ENCODE measurements at places on chromosomes 7 and 10. TPM values are rescaled to one million over a fixed set of nuclear protein-coding genes. Genes with fewer than 3 reads are reported as not detected.

DNA sequence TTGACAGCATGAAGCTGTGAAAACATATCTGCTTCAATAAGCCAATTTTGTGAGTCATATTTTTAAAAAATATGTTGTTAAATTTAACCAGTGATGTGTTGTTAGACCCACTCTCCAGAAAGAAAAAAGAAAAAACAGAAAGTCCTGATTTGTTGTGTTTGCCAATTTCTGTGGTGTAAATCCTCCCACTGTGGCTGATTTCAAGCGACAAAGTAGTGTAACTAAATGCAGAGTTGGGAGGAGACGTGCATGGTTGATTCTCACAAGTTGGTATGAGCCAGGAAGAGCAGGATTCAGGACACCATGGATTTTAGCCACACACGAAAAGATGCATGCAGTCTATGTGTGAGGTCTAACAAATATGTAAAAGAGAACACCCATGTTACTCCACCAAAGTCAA lies 139.1 kb downstream of the CCDC3 start:
- no peak for DNase-seq

DNA sequence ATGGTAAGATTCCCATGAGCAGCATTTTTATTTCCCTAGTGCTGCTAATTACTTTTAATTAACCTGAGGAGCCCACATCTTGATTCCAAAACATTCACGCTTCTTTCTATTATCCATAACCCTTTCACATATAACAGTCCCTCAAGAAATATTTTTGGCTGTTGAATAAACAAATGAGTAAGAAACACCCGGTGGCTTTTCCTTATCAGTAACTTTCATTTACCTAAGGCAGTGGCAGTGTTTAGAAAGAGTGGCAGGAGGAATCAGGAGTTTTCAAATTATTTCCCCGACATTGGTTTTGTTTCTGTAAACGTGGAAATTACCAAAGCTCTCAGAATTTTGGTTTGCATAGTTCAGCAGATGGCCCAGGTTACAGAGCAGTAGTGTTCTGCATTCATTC lies 1015.6 kb upstream of the LRRTM3 start:
- no peak for DNase-seq

DNA sequence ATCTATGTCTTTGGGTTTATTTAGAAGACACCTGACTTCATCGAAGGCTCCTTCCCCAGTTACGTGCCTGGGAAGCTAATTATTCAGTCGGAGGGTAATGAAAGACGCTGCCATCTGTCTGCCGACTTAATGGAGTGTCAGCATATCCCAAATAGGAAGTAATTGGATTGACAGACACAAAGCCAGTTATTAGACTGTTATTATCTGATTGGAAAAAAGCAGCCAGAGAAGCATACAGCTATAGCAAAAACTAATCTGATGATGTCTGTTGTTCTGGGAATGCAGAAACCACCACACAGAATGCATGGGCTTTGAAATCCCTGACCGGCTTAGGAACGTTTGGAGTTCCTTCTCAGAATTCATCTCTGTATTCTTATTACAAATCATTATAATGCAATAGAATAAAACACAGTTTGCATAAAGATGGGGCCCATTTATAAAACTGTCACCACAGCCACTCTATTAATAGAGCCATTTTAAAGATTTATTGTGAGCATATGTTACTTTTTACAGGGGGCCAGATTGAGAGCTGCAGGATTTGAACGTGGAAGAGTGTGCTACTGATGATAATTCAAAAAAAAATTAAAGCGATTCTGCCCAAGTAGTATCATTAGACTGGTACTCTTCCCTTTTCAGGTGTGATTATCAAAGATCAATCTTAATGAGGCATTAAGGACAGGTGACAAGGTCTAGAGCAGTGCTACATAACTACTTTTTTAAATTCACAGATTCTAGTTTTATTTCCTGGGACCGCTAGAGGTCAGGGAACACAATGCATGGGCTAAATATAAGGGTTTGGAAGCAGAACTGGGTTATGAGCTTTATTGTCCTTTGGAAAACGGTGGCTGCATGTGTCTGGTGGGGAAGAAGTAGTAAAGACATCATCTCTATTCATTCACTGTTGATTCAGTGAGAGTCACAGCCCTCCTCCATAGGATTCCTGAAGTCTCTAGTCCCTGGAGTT lies 330.1 kb upstream of the LRGUK start:
- DNase-seq = no peak

DNA sequence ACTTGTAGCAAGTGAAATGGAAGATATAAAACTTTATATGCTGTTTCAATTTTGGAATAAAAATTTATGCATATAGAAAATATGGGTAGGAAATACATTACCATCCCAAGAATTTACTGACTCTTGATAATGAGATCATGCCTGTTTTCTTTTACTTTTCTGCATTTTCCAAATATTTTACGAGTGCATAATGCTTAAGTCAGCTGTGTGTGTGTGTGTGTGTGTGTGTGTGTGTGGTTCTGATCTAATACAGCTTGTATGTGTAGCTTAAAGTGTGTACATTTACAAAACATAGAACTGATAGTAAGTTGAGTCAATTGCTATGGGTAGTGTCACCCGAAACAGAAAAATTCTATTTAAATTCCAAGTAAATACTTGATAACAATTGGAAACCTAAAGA lies 315.9 kb upstream of the LRRN3 start:
- DNase-seq = no peak

GRCh38 chr7:1855725-1856160 lies 185.7 kb downstream of the ELFN1 start:
- no peak for DNase-seq

DNA sequence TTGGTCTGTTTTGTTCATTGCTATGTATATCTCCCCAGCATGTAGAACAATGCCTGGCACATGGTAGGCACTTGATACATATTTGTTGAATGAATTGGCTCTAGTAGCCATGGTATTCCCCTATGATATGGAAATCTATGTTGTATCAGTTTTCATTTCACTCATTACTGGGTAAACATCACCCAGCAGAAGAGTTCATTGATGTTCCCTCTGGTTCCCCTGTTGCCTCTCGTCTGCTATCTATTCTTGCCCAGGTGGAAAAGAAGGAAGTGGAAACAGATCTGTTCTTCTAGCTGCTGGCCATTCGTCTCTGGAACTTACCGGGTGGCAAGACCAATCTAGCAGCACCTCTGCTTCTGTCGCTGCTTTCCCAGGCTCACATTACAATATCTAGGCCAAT lies 71.5 kb downstream of the LRRC4 start:
- no peak for DNase-seq

DNA sequence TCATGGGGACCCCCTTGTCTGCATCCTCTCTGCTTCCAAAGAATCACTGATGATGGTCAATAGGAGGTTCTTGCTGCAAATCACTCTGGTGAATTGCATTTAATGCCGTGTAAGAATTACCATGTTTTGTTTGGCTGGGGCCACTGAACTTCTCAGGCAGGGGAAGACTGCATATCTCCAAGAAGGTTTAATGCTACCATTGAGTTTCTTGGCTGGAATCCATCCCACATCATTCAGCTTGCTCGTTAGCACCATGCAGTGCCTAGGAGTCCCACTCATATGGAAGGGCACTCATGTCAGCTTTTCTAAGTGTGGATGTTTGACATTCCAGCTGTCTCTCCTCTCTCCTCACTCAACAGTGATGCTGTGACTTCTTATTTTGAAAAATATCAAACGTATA lies 50.2 kb upstream of the BAMBI start:
- no peak for DNase-seq

DNA sequence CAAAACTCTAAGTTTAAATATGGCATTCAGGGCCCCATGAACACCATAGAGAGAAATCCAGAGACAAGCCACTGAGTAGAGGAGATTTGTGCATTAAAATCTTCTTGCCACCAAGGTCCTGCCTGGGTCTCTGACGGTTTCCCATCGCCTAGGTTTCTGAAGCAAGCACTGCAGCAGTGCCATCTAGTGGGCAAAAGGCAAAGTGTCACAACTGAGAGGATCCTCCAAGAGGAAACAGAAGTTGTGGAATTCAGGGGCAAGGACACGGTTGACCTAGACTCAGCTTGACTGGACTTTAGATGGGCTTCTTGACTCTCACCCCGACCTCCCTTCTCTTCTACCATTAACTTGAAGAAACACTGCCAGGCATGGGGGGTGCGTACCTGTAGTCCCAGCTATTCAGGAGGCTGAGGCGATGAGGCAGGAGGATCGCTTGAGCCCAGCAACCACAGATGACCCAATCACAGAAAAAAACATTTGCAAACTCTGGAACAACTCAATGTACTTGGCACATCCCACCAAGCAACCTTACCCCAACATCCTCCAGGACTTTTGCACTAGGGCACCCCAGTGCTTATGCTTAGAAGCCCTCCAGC lies 604.1 kb downstream of the GALNT17 start:
- peak; percentile 83 for DNase-seq

DNA sequence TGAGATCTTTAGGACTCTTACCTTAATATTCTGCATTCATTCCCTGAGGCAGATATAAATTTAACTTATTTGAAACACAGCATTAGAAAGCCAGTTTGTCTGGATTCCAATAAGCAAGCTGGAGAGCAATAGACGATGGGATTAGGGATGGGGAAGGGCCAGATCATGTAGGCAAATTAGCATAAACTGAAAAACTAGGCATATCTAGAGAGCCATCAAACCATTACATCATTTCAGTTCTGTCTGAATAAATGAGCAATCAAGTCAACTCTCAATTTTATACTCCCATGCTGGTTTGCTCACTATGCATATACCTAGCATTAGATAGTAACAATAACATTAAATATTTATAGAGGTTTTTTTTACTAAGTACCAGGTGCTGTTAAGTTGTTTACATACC lies 583.6 kb upstream of the LRRN3 start:
- DNase-seq = no peak

DNA sequence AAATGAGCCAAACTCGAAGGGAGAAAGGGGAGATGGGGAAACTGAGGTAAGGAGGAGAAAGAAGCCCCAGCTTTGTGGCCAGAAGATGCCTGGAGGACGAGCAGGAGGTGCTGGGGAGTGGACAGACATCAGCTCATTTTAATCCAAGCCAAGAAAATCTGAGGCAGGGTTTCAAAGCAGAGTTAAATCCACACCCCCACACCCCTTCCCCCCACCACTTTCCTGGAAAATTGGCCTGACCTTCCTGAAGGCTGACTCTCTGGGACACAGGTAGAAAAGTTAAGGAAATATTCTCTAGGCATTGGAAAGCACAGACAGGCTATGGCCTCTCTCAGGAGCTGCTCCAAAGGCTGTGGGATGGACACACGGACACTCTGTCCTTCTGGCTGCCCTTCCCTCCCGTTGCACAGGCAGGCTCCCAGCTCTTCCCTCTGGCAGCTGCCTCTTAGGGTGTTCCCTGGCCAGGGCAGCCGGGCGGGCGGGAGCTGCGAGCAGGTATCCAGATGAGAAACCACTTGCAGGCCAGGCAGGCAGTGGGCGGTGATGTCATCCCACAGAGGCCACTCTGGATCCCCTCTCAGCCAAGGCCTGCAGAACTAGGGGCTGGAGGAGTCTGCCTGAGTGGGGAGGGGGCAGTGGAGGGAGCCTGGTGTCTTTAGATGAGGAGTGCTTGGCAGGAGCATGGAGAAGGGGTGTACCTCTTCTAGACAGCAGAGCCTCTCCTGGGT lies 171.8 kb downstream of the NEURL1 start:
- no peak for DNase-seq

DNA sequence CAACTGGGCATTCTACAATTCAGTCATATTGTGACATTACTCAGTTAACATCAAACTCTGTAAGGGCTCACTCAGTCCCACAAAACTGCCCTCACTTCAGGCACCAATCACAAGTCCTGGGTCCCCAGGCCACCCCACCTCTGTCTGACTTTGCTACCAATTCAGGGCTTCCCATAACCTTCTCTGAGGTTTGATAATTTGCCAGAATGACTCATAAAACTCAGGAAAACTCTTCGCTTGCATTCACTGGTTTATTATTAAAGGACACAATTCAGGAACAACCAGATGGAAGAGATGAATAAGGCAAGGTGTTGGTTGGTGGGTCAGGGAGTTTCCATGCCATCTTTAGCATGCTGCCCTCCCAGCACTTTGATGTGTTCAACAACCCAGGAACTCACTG lies 41.3 kb downstream of the AVL9 start:
- no peak for DNase-seq

- no peak for DNase-seq
These were observed 73.2 kb downstream of the UNCX start for GRCh38 chr7:1305873-1306272.

The DNAJC12 gene
- total RNA-seq = 5.1 TPM

The CYP2C9 gene
- total RNA-seq = not detected

The PHKG1 gene
- 2.7 TPM for total RNA-seq

The ARL5B gene
- 16.2 TPM for total RNA-seq
